ENCODE measurements at places on chromosomes 7 and 10.

GRCh38 chr10:97768322-97769315 lies 3.2 kb downstream of the SFRP5 start:
- DNase-seq: no peak

GRCh38 chr7:22117222-22117621 lies 171.5 kb upstream of the CDCA7L start:
- DNase-seq: no peak

GRCh38 chr10:77939561-77940001 lies 13.0 kb upstream of the DLG5 start:
- DNase-seq: no peak

DNA sequence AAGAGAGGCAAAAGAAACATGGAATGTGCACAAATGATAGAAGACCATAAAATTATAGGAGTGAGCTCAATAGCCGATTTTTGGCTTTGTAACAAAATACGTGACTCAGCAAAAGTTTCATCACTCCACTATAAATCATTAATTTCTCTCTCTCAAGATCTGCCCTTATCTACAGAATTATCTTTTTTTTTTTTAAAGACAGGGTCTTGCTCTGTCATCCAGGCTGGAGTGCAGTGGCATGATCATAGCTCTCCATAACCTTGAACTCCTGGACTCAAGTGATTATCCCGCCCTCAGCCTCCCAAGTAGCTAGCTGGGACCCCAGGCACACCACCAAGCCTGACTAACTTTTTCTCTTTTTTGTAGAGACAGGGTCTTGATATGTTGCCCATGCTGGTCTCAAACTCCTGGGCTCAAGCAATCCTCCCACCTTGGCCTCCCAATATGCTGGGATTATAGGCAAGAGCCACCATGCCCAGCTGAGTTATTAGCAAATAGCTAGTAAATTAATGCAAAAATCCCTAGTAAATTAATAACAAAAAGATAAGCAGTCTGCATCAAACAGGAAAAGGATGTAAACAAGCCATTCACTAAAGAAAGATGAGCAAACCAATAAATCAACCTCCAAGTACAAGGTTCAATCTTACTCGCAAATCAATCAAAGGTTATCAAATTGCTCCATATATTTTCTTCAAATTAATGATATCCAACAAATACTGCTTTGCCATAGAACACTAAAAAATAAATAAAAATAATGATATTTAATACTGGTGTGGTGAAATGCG lies 450.7 kb downstream of the PARD3 start:
- no peak for DNase-seq

DNA sequence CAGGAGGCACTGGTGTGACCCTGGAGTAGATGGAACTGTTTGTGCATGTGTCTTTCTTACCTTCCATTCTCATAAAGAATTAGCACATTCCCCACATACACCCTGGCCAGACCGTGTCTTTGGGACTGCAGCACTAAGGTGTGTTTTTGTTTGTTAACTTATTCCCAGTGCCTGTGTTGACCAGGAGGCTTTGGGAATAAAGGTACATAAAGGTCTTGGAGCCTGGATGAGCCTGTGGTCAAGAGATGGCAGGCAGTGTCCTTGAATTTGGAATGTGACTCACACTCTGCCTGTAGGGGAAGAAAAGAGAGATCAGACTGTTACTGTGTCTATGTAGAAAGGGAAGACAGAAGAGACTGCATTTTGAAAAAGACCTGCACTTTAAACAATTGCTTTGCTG lies 137.6 kb downstream of the LYZL1 start:
- DNase-seq: no peak

DNA sequence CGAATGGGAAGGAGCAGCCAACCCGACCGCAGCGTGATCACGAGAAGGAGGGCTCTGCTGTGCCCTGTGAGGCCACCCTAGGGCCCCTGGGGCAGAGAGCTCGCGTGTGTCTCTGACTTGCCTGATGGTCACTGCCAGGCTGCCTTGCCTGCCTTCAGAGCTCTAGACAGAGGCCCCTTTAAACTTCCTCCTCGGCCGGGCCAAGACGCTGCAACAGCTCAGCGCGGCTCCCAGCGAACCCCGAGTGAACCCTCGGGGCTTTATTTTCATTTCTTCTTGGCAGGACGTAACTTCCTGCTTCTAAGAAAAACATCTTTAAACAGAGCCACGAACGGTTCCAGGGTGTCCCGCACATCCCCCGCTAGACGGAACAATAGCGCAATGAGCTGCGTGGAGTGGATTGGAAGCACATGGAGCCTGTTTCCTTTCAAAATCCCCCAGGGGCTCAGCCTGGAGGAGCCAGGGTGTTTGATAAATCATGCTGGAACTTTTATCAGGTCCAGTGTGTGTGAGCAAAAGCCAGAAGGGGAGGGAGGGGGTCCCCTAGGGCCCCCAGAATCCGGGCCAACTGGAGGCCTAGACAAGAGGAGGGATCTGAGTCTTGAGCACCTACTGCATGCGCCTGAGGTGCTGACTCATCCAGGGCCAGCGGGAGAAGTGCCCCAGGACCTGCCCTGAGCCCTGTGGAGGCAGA lies 134.1 kb upstream of the GDF10 start:
- DNase-seq: peak; percentile 51

- no peak for DNase-seq
These were observed 23.7 kb downstream of the CRHR2 start for GRCh38 chr7:30658479-30659074.

GRCh38 chr10:86693721-86694369 lies 25.5 kb downstream of the LDB3 start:
- DNase-seq: peak; percentile 29

GRCh38 chr10:87734987-87735827 lies 75.5 kb downstream of the PAPSS2 start:
- DNase-seq: peak; percentile 7

- no peak for DNase-seq
These were observed 1.8 kb downstream of the CHRM2 start for GRCh38 chr7:136869991-136870865.

DNA sequence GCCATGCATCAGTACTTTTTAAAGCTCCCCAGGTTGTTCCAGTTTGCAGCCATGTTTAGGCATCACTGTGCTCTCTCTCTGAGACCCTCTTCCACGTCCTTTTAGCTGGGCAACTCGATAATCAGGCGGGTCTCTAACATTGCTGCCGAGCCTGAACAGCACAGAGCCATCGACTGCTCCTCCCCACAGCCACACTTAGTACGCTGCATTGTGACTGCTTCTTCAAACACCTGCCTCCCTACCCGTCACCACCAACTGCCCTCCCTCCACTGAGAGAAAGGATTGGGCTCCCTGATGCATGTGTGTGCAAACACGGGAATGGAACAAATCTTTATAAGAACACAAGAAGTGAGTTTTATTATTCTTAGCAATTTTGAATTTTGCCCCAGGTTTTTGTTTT lies 11.4 kb upstream of the TACR2 start:
- DNase-seq: no peak

DNA sequence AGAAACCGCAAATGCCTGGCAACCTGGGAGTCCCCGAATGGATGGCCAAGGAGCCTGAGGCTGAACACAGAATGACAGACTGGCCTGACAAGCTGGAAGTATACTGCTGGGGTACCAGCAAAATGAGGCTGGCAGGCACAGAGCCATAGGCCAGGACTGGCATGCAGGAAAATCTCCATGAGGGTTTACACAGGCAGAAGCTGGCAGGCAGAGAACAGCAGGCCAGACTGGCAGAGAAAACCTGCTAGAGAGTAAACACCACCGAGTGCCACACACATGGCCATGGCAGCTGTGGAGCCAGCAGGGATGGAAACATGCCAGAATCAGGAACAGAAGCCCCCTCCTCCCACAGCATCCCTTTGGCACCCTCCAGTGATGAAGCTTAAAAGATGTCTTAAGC lies 63.4 kb downstream of the CRPPA start:
- DNase-seq: no peak

- DNase-seq: no peak
These were observed 153.5 kb upstream of the RHEB start for GRCh38 chr7:151673216-151673615.

GRCh38 chr7:108805808-108806397 lies 236.2 kb downstream of the DNAJB9 start:
- no peak for DNase-seq

DNA sequence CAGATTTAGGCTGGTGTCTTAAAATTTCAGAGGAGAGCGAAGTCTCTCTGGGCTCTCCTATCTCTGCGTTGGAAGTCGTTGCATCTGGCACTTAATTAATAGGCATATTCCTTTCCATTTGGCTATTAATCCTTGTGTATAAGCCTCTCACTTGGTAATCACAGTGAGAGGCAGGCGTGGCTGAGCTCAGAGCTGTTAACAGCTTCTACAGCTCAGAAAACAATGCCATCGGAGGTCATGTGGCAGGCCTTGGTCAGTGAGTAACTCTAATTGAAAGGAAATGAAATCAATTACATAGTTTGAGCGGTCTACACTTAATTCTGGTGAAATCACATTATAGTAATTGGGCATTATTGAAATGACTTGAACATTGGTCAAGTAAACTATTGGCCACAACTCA lies 135.1 kb downstream of the DPY19L1 start:
- no peak for DNase-seq

- DNase-seq: no peak
These were observed 98.9 kb downstream of the ANKRD61 start for GRCh38 chr7:6130007-6130587.

GRCh38 chr7:132464740-132465139 lies 111.5 kb downstream of the PLXNA4 start:
- DNase-seq: no peak

DNA sequence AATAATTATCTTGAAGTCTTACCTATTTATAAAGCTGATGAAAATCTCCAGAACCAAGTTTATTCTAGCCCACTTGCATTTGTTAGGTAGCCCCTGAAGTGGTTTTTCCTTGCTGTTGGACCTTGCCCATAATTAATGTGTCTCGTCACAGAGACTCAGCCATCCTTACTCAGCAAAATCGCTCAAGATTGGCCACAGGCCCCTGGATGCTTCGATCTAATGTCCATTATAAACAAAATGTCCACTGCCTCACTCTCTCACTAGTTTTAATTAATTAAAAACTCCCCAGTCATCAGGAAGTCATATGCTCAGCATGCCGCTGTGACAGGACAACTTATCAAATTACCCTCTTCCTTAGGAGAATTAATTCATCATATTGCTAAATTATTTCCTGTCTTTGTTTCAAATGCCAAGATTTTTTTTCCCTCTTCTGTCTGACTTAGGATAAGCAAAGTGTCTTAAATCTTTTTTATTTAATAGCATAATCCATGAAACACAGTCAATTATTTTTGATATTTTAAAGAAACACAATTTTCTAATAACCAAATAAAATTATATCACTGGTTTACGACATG lies 126.8 kb upstream of the PCLO start:
- no peak for DNase-seq
